Stimulated activated CD8-positive, alpha-beta memory T cell treated with anti-CD3 and anti-CD28 coated beads, Interleukin-4, amount 100 ng/mL, for 1 hour (primary cell): ENCODE measurements at places on chromosomes 2 and 18.

- no peak for DNase-seq
These were observed 1.0 kb downstream of the PLEKHB2 start for GRCh38 chr2:131105950-131106801.

DNA sequence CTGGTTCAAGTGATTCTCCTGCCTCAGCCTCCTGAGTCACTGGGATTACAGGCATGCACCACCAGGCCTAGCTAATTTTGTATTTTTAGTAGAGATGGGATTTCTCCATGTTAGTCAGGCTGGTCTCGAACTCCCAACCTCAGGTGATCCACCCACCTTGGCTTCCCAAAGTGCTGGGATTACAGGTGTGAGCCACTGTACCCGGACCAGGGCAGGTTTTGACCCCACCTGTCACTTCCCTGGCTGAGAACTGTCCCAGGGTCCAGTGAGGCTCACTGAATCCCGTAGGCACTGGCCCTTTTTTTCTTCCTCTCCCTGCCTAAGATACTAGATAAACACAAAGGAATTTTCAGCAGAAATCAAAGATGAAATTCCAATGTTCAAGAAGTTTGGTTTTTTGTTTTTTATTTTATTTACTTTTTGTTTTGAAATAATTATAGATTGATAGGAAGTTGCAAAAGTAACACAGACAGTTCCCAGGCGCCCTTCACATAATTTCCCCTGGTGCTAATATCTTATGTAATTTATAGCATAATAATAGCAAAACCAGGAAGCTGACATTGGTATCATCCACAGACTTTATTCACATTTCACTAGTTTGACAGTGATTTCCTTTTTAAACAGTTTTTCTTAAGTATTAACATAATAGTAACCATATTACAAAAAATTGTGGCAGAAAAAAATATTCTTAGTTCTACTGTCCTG lies 52.4 kb upstream of the B3GNT7 start:
- DNase-seq = no peak

- no peak for DNase-seq
These were observed 72.4 kb downstream of the ZNF236 start for GRCh38 chr18:76894566-76895346.

DNA sequence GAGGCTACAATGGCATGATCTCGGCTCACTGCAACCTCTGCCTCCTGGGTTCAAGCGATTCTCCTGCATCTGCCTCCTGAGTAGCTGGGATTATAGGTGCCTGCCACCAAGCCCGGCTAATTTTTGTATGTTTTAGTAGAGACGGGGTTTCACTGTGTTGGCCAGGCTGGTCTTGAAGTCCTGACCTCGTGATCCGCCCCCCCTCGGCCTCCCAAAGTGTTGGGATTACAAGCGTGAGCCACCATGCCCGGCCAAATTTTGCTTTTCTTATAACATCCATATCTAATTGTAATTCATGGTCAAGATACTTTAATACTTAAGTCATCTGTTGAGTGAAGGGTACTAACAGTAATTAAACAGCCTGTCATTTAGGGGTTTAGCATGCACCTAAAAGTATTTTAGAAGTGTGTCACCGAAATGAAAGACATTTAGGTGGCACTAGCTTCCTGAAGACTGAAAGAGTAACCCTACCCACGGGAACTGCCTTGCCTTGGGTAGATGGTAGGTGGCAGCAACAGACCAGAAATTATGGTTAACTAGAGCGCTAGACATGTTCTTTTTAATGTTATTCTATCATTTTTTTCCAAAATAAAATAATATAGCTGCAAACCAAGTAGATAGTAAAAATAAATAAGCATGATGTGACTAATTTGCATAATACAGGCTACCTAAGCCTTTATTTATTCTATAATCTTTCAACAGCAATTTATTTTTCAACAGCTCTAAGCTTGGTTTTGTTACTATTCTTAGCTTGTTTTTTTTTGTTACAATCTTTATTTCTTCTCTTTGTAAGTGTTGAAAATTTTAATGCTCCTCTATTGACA lies 8.6 kb upstream of the ACYP2 start:
- DNase-seq = no peak

- DNase-seq = no peak
These were observed 122.9 kb downstream of the ATAD2B start for GRCh38 chr2:23803965-23804542.
